ENCODE measurements at places on chromosomes 7 and 10. TPM values are rescaled to one million over a fixed set of nuclear protein-coding genes. Genes with fewer than 3 reads are reported as not detected.

TLL2 gene
- under 0.01 TPM for total RNA-seq

EPHA1 gene
- total RNA-seq: not detected

- peak overlapping the region; percentile 81 for H3K27ac ChIP-seq
- no peaks in the 10 kb centered on the region for H3K27me3 ChIP-seq
- H3K4me3 ChIP-seq: peak overlapping the region; percentile 51
- peaks cover 23% of the 10 kb centered on the region for H3K4me1 ChIP-seq
Measured at GRCh38 chr10:13990392-13990805, 340.3 kb downstream of the FRMD4A start.

- no peak for DNase-seq
- H3K36me3 ChIP-seq: no peaks in the 10 kb centered on the region
- no peaks in the 10 kb centered on the region for H3K4me1 ChIP-seq
Measured at GRCh38 chr7:31327071-31327470, 13.5 kb downstream of the NEUROD6 start.

GRCh38 chr7:36984710-36985312, 260.5 kb upstream of the AOAH start:
- H3K4me3 ChIP-seq: no peak overlapping the region
- no peaks in the 10 kb centered on the region for H3K27me3 ChIP-seq
- H3K36me3 ChIP-seq: no peaks in the 10 kb centered on the region
- no peak for DNase-seq
- H3K4me1 ChIP-seq: no peaks in the 10 kb centered on the region

- no peaks in the 10 kb centered on the region for H3K27me3 ChIP-seq
- H3K4me1 ChIP-seq: peaks cover 11% of the 10 kb centered on the region
- no peak overlapping the region for H3K4me3 ChIP-seq
- no peak overlapping the region for H3K27ac ChIP-seq
- DNase-seq: no peak
- H3K36me3 ChIP-seq: no peaks in the 10 kb centered on the region
Measured at GRCh38 chr7:130297628-130298543, 4.9 kb downstream of the CPA4 start.

- H3K27me3 ChIP-seq: no peaks in the 10 kb centered on the region
- no peak overlapping the region for H3K4me3 ChIP-seq
- no peaks in the 10 kb centered on the region for H3K36me3 ChIP-seq
- no peak overlapping the region for H3K27ac ChIP-seq
- no peaks in the 10 kb centered on the region for H3K4me1 ChIP-seq
- no peak for DNase-seq
Measured at GRCh38 chr7:158064631-158065030, 523.0 kb downstream of the PTPRN2 start.

GRCh38 chr10:127863231-127863825, 29.4 kb downstream of the CLRN3 start:
- no peak overlapping the region for H3K27ac ChIP-seq
- no peaks in the 10 kb centered on the region for H3K36me3 ChIP-seq
- no peaks in the 10 kb centered on the region for H3K27me3 ChIP-seq
